ENCODE measurements at places on chromosomes 5 and 9.

GRCh38 chr9:114037961-114038723, 40.0 kb downstream of the AMBP start:
- no peak for DNase-seq

GRCh38 chr5:80002677-80003076, 11.6 kb upstream of the MTX3 start:
- DNase-seq, result no peak

- DNase-seq, result no peak
Observed at GRCh38 chr9:136829412-136829811, 12.9 kb upstream of the AJM1 start.

GRCh38 chr9:117903453-117903852, 199.2 kb downstream of the TLR4 start:
- DNase-seq, result no peak
